ENCODE measurements at places on chromosomes 16 and 17. TPM values are rescaled to one million over a fixed set of nuclear protein-coding genes. Genes with fewer than 3 reads are reported as not detected.

ITGAL gene
- 0.89 TPM for total RNA-seq

P2RX1 gene
- total RNA-seq: 4.8 TPM

PRAC2 gene
- total RNA-seq: not detected

TP53TG3C gene
- not detected for total RNA-seq

DYNLRB2 gene
- not detected for total RNA-seq

PRR35 gene
- total RNA-seq: not detected

GPR142 gene
- not detected for total RNA-seq

Data from smooth muscle cell of the umbilical artery (primary cell).